GM23248 (cell line): ENCODE measurements at places on chromosomes 12 and 14. TPM values are rescaled to one million over a fixed set of nuclear protein-coding genes. Genes with fewer than 3 reads are reported as not detected.
A peak's percentile ranks its signal among the peaks of the same experiment; 100 is the strongest.

- peak; percentile 85 for DNase-seq
These were observed 59.8 kb upstream of the C12orf71 start for GRCh38 chr12:27142101-27142721.

- DNase-seq: no peak
These were observed 258.2 kb downstream of the PHLDA1 start for GRCh38 chr12:75773377-75773776.

- DNase-seq: no peak
These were observed 371.8 kb downstream of the RPL10L start for GRCh38 chr14:46279776-46280175.

GRCh38 chr12:115103884-115104883, 420.2 kb upstream of the TBX3 start:
- DNase-seq: no peak

Gene CPNE6
- not detected in 2 replicates for total RNA-seq

- DNase-seq: no peak
These were observed 73.7 kb upstream of the KCNH3 start for GRCh38 chr12:49465132-49465531.

Gene LTB4R2
- 3.5 and 6.8 TPM in 2 replicates for total RNA-seq

DNA sequence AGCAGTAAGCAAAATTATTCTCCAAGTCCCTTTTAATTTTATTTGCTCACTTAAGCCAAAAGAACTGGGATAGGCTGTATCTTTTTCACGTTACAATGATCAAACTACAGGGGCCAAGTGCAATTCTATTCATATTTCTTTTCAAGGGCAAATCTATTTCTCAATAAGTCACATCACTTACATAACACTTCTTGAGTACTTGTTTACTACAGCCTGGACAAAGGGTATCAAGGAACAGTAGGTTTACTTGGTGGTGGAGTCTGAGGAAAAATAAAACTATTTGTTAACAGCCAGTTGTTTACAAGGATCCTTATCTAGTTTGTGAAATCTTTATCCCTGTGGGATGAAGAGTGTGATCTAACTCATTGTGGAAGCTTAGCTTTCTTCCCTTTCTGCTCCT, 72.1 kb downstream of the PDE3A start:
- no peak for DNase-seq

Gene KCNJ8
- 17.8 and 19.6 TPM in 2 replicates for total RNA-seq

Gene NANOG
- 0.13 TPM in 1 of 2 replicates, not detected in the other for total RNA-seq

DNA sequence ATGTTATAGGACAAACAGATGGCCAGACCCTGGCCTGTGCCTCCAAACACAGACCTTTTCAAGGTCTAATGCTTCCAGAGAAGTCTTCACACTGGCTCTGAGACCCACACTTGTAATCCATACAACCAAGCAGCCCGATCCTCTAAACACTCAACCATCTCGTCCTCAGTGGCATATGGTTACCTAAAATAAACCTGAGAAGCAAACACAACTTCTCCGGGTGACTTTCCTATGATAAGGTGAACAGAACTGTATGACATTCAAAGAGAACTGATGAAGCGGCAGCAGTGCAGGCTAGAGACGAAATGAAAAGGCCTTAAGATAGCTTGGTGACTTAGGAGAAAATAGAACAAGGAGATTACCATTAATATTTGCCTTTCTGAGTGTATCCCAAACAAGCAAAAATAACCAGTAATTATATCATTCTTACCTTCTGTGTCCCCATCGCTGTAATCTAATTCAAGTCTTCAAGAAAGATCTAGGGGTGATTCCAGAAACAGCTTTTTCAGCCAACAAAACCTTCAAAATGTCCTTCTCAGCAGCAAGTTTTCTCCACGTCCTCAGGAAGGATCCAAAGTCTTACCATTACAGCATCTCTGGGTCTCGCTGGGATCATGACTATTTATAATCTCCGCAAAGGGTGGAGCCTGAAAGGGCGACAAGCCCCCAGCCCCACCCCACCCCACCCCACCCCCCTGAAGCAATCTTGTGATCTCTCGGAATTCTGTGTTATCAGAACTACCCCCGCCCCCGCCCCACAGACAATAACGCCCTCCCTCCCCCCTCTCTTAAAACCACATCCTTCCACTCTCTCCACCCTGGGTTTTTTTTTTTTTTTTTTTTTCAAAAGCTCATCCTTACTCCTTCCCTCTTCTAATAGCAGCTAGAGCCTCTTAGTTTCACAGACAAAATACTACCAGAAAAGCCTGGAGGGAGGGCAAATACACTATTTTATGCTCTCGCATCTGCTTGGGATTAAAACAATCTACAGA, at the start of gene SLC2A3:
SLC2A3 (minus strand) TSS at position 598 of the 992 bp plus-strand sequence; CDS start at position 445, 153 bp downstream.
- DNase-seq: peak; percentile 94

Gene NOS1
- not detected in 2 replicates for total RNA-seq

- no peak for DNase-seq
These were observed 6.5 kb downstream of the MBIP start for GRCh38 chr14:36313898-36314297.

Gene ZBTB1
- total RNA-seq: 46.9 and 60.0 TPM in 2 replicates

GRCh38 chr12:67414011-67414715, 145.0 kb downstream of the CAND1 start:
- DNase-seq: no peak

Gene KDM2B
- total RNA-seq: 20.1 and 26.3 TPM in 2 replicates

Gene EFCAB11
- 4.3 and 7.9 TPM in 2 replicates for total RNA-seq

GRCh38 chr14:95098984-95099599, 58.2 kb downstream of the DICER1 start:
- DNase-seq: peak; percentile 88

GRCh38 chr14:94395888-94396574, 7.6 kb upstream of the SERPINA1 start:
- DNase-seq: no peak

Gene SMIM41
- total RNA-seq: not detected in 2 replicates

- DNase-seq: peak; percentile 1
These were observed 52.8 kb downstream of the SLCO1B1 start for GRCh38 chr12:21183721-21184275.

Gene TOMM20L
- not detected in 2 replicates for total RNA-seq

Gene GLS2
- not detected in 2 replicates for total RNA-seq

Gene NRL
- 0.86 TPM in 1 of 2 replicates, not detected in the other for total RNA-seq

GRCh38 chr12:2265461-2266167, 212.8 kb downstream of the CACNA1C start:
- DNase-seq: peak; percentile 94

Gene POTEM
- total RNA-seq: not detected in 2 replicates

Gene SPIC
- total RNA-seq: not detected in 2 replicates
